ENCODE measurements at places on chromosomes 12 and 14. TPM values are rescaled to one million over a fixed set of nuclear protein-coding genes. Genes with fewer than 3 reads are reported as not detected.

The BMP4 gene
- not detected for total RNA-seq

The FGF23 gene
- total RNA-seq: not detected

The NOS1 gene
- total RNA-seq: not detected

The OTX2 gene
- not detected for total RNA-seq

The FAM186B gene
- 1.4 TPM for total RNA-seq

The CLEC4E gene
- not detected for total RNA-seq

The SLC6A13 gene
- total RNA-seq: not detected

The FITM1 gene
- total RNA-seq: not detected

The OAS2 gene
- total RNA-seq: 1.0 TPM

The FGF6 gene
- total RNA-seq: not detected

The NELL2 gene
- total RNA-seq: not detected
